ENCODE measurements at places on chromosomes 16 and 17.

DNA sequence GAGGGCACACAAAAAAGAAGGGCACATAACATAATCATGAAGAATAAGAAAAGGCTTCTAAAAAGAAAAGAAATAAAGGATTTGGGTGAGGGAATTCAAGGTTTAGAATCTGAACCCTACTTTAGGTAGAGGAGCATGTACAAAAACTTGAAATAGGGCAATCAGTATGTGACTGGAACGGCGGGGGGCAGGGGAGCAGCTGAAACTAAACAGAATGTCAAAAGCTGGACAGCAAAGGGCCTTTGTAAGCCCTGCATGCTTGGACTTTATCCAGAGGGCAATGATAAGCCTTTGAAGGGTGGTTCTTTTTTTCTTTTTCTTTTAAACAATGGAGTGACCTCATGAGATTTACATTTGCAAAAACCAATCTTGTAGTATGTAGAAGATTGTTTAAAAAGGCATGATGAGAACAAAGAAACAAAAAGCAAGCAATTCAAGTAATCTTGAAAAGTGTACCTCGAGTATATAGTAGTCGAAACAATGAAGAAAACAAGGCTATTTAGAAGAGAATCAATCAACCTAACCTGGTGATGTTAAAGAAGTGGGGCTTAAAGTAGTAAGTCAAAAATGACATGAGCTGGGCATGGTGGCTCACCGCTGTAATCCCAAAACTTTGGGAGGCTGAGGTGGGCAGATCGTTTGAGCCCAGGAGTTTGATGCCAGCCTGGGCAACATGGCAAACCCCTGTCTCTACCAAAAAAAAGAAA lies 46.7 kb upstream of the ANKFY1 start:
- no peak for DNase-seq

GRCh38 chr16:18975109-18975508 lies 8.6 kb upstream of the TMC7 start:
- DNase-seq: no peak

DNA sequence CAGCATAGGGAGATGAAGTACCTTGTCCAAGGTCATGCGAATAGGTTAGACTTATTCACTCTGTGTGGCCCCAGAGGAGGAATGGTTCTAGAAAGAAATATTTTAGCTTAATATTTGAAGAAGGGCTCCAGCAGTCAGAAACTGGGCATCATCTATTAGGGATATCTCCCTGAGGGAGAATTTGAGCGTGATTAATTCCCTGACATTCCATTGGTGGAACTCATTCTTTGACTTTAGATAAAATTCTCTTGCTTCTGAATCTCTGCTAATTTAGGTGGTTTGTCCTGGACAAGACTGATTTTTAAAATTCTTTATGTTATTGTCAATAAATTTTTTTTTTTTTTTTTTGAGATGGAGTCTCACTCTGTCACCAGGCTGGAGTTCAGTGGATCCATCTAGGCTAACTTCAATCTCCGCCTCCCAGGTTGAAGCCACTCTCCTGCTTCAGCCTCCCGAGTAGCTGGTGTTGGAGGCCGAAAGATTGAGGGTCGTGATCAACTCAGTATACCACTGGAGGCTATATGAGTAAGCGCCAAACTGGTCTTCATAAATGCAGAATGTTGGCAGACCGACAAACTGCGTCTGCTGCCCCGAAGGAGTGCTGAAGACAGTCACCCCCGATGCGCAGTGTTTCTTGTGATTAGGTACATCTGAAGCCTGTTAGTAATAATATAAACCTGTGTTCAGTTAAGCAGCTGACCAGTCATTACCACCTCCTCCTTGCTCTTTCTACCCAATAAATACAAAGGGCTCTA lies 267.9 kb upstream of the HSBP1 start:
- DNase-seq: no peak

DNA sequence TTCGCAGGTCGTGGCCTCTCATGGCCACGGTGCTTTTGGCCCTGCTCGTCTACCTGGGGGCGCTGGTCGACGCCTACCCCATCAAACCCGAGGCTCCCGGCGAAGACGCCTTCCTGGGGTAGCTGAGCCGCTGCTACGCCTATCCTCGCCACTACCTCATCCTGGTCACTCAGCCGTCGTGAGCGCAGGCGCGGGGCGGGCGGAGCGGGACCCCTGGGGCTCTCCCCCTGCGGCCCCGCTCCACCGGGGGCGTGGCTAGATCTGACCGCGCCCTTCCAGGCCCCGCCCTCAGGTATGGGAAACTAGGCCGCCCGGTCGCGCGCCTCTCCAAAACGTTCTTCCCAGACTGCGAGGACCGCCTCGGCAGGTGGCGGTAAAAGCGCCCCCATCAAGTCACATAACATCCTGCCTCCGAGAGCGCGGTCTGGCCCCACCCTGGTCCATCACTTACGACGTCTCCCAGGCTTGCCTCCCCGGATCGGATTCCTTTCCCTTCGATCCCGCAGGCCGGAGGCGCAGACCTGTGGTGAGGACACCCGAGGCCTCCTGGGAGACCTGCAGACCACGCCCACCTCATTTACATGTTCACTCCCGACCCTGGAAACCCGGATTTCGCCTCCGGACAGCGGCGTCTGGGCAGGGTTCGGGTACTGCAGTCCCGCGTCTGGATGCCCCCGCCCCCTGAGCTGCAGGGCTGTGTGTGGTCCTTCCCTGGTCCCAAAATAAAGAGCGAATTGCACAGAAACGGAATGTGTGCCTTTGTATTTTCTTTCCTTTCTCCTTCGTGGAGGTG lies 91.5 kb upstream of the TMEM97 start:
- peak; percentile 27 for DNase-seq

- no peak for DNase-seq
Observed at GRCh38 chr17:7475764-7476422, 3.5 kb downstream of the ZBTB4 start.

GRCh38 chr17:65601881-65602280 lies 40.4 kb upstream of the AXIN2 start:
- no peak for DNase-seq

- DNase-seq: peak; percentile 65
Observed at GRCh38 chr16:88685156-88686061, 898 bp downstream of the SNAI3 start.

DNA sequence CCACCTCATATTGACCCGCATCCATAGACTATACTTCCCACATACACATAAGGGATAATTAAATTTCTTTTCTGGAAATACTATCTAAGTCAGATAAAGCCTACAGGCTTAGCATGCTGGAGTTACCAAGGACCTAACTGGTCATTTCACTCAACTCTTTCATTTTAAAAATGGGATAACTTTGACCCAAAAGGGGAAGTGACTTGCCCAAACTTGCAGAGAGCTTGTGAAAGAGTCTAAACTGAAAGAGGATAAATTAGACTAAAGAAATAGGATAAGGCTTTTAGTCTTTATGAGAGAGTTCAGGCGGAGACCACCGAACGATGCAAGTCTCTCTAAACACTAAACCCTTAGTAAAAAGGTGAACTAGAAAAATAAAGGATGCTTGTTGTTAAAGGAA lies 3.9 kb upstream of the KRT33A start:
- DNase-seq: no peak

DNA sequence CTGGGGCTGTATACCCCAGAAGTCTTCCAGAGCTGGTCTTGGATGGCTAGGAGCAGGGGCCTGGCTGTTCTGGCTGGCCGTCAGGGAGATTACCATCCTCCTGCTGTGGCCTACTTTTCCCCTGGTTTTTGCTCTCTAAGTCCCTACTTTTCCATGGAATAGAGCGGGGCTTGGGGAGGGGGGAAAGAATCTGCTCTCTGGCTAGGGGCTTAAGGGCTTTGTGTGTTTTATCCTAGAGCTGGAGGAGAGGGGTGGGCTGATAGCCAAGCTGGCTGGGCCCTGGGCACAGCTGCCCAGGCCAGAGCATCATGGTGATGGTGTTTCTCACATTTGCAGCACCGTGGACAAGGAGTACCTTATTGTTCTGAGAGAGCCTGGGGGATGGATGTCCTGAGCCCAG lies 3.6 kb downstream of the NRN1L start:
- DNase-seq: no peak

GRCh38 chr17:74879308-74879707 lies 6.5 kb upstream of the FDXR start:
- no peak for DNase-seq

DNA sequence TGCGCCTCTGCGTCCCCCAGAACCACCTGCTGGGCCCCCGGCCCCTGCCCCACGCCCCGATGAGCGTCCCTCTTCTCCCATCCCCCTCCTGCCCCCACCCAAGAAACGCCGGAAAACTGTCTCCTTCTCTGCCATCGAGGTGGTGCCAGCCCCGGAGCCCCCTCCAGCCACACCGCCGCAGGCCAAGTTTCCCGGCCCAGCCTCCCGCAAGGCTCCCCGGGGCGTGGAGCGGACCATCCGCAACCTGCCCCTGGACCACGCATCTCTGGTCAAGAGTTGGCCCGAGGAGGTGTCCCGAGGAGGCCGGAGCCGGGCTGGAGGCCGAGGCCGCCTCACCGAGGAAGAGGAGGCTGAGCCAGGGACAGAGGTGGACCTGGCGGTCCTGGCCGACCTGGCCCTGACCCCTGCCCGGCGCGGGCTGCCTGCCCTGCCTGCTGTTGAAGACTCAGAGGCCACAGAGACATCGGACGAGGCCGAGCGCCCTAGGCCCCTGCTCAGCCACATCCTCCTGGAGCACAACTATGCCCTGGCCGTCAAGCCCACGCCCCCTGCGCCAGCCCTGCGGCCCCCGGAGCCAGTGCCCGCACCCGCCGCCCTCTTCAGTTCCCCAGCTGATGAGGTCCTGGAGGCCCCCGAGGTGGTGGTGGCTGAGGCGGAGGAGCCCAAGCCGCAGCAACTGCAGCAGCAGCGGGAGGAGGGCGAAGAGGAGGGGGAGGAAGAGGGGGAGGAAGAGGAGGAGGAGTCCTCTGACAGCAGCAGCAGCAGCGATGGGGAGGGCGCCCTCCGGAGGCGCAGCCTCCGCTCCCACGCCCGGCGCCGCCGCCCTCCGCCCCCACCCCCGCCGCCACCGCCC lies 5.6 kb upstream of the HSD3B7 start:
- no peak for DNase-seq

Data from stimulated activated naive CD8-positive, alpha-beta T cell treated with anti-CD3 and anti-CD28 coated beads, Interleukin-15, amount 100 ng/mL, for 72 hours (primary cell).